DMS79 (cell line): ENCODE measurements at places on chromosomes 6 and 20.

DNA sequence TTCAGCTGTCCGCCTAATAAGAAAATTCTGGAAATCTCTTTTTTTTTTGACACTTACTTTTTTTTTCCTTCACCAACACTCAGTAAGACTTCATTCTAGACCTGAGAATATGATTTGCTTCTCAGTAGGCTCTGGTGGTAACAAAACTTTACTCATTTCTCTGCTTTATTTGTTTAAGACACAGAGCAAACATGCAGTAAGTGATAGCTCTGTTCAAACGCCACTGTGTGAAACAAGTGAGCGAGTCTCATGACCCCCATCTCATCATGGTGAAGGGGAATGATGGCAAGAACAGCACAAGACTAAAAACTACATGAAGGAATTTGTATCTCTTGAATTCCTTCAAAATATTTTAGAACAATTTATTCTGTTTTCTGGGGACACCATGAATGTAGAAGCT, 541.6 kb upstream of the POU3F2 start:
- no peak for DNase-seq

DNA sequence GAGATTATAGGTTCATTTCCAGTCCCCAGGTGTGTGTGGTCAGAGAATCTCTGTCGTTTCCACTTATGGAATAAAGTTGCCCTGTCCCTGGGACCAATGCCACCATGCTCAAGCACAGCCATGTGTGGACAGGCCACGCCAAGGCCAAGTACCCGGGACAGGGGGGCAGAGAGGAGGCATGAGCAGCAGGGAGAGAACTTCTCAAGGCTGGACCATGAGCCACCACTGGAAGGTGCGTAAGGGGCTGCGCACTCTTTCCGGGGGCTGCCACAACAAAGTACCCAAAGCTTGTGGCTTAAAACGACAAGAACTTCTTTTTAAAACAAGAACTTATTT, 209.2 kb upstream of the KCNQ5 start:
- DNase-seq = no peak

- no peak for DNase-seq
These were observed 21.2 kb upstream of the RTF2 start for GRCh38 chr20:56447227-56447626.

GRCh38 chr6:87395431-87395830, 12.3 kb upstream of the CFAP206 start:
- no peak for DNase-seq

- no peak for DNase-seq
These were observed 44.5 kb downstream of the TGM2 start for GRCh38 chr20:38120625-38120988.

GRCh38 chr20:41379551-41379950, 12.9 kb upstream of the EMILIN3 start:
- no peak for DNase-seq

GRCh38 chr6:90263633-90264032, 33.0 kb downstream of the BACH2 start:
- DNase-seq = peak; percentile 5

GRCh38 chr20:62063981-62064769, 1.5 kb downstream of the TAF4 start:
- no peak for DNase-seq

- no peak for DNase-seq
These were observed 507.9 kb downstream of the CDH26 start for GRCh38 chr20:60465993-60466686.

DNA sequence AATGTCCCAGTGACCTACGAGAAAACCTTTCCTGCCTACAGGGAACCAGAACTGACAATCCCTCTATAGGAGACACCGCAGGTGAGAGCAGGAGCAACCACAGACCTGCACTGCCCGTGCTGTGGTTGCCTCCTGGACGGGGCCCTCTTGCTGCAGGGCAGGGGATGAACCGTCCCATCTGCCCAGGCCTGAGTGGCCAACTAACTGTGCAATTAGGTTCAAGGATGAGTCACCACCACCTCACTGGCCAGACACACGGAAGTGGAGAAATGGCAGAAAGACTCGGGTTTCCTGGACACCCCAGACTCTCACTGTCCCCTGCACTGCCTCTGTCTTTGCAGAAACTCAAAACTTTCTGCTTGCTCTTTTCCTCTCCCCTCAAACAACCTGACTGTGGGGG, 13.8 kb upstream of the HLA-G start:
- no peak for DNase-seq

GRCh38 chr6:40822619-40823018, 216.4 kb downstream of the UNC5CL start:
- no peak for DNase-seq

DNA sequence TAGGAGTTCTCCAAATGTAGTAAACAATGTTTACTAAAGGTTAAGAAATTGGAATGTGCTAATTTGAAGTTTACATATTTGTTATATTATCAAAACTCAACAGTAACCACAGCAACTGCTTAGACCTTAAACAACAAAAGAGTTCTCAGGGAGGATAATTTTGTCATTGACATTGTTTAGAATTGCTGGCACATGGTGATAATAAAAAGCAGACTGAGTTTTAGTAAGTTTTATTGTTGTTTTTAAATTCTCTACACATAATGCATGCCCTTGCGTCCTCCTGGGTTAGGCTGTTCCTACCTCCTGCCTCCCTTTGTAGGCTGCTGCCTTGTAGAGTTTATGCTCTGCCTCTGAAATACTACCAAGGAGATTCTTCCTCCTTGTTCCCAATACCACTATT, 28.7 kb downstream of the LAMA4 start:
- DNase-seq = no peak

DNA sequence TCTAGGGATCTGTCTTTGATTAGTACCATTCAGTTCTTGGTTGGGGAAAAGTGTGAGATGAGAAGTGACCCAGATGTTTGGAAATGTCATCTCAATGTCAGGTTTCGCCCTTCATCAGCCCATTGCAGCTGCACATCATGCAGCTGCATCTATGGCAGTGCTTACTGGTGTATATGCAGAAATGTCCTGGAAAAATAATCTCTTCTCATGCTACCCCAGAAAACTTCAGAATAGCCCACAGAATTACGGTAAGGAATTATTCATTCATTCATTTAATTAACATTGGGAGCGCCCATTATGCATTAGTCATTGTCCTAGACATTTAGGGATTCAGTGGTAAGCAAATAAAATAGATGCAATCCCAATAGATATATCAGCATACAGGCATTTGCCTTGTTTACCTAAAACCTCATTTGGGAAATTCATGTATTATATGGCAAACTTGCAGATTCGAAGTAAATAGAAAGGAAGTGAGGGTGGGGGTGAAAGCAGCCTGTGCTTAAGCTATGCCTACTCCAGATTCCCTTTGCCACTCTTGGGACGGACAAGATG, 89.2 kb downstream of the PDE7B start:
- DNase-seq = no peak

GRCh38 chr20:3724356-3724755, 8.1 kb upstream of the HSPA12B start:
- no peak for DNase-seq

DNA sequence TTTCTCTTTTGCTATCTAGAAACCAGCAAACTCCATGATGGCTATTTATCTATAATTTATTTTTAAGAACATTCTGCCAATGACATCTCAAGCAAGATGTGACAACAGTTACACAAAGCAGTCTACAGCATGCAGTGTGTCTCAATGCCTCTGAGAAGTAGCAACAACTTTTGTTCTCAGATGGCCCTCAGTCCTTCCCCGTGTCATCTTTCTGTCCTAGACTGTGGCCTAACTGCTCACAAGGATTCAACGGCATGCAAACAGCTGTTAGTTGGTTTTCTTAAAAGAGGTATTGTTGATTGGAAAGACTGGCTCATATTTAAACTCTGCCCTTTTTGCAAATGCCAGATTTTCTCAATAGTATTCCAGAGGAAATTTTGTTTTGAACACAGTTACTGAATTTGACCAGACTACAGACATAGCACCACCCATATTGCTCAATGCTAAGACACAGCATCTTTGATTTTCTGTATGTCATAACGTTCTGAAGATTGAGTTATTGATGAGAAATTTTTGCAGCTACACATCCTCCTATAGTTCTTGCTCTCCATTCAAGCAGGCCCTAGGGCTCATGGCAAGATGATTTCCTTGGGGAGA, 26.1 kb upstream of the F13A1 start:
- no peak for DNase-seq

DNA sequence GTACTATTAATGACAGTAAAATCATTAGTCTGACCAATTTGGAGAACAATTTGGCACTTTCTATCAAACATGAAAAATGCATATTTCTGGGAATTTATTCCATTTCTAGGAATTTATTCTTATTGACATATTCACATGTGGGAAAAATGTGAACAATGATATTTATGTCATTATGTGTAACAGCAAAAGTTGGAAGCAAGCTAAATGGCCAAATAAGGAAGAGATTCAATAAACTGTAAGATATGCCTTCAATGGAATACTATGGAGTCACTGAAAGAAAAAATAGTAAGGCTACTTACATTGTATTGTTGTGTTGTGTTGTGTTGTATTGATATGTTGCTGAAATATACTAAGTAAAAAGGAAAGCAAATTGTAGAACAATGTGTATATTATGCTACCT, 100.5 kb upstream of the EDN1 start:
- DNase-seq = no peak

DNA sequence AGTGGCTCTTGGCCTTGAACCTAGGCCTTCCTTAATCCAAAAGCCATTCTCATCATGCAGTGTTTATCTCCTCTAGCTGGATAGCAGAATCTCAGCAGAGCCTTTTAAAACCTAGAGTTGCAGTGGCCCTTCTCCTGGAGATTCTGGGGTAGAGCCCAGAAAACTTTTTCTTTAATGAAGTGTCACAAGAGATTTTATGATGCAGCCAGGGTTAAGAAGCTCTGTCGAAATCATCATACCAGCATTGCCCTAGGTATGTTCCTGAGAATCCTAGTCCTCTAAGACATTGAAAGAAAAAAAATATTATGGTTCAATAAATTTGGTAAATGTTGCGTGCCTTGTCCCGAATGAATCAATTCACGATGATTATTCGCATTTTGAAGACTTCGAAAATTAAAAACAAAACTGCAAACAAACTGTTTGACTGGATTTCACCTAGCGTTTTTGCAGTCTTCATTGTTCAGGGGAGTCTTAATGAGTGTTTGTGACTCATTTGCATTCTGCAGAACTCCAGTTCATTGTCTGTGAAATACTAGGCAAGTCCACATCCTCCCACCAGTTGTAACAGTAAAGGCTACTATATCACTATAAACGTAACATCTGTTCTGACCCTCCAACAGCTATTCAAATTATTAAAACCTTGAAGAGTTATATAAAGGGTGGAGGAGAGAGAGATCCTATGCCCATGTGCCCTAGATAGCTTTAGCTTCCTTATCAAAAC, 198.6 kb downstream of the UST start:
- DNase-seq = no peak

- DNase-seq = no peak
These were observed 136.6 kb downstream of the BACH2 start for GRCh38 chr6:90160013-90160412.

- no peak for DNase-seq
These were observed 179.1 kb upstream of the HS3ST5 start for GRCh38 chr6:114521926-114522325.

DNA sequence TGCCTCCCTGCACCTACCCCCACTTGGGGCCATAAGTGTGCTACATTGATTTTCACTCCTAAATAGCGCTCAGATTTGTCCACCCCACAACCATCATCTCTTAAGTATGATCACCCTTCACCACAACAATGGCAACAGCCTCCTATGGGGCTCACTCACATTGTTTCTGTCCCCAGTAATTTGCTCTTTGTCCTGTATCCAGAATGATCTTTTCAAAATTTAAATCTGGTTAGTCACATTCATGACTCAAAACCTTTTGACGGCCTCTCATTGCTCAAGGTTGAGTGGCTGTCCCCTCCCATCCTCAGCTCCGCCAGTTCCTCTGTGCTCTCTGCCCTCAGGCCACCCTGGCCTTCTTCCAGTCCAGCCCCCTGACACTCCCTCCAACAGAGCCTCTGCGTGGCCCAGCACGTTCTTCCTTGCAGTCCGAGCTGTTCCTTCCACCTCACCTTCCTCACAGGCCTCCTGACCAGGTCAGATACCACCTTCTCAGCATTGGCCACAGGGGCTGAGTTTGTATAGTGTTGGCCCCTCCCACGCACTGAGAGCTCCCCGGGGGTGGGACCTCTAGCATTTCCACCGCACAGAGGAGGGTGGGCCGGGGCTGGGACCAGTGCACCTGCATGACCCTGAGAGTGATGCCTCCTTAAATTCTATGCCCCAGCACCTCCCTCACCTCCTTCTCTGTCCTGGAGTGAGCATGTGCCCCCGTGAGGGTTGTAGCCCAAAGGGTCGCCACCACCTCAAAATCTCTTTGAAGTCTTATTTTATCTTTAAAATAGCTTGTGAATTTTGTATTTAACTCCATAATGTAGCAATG, 2.4 kb upstream of the PPP1R3G start:
- DNase-seq = no peak

DNA sequence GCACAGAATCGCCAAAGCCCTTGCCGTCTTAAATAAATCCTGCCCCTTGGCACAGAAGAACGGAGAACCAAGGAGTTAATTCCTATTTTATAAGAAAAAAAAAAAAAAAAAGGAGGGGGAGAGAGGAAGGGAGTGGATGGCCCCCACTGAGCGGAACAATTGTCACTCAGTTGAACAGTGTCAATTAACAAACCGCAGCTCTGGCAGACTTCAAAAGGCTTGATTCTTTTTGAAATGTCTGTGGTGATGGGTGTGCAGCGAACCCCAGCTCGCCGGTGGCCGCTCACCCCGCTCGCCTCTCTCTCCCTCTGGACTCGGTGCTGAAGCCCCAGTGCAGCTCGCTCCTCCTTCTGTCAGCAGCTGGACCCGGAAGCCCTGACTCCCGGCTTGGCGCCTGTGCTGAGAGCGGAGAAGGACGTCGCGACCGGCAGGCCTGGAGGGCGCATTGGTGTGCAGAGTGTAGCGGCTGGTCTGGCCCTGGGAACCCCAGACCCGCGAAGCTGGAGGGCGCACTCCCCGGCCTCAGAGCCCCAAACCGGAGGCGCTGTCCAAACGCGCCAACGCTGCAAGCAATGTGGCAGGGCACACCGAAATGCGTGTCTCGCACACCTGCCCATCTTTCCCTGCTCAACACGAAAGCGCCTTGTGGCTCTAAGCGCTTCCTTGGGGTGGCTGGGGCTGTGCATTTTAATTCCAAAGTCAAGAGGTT, 3.4 kb downstream of the LINC00237 start:
- DNase-seq = no peak

DNA sequence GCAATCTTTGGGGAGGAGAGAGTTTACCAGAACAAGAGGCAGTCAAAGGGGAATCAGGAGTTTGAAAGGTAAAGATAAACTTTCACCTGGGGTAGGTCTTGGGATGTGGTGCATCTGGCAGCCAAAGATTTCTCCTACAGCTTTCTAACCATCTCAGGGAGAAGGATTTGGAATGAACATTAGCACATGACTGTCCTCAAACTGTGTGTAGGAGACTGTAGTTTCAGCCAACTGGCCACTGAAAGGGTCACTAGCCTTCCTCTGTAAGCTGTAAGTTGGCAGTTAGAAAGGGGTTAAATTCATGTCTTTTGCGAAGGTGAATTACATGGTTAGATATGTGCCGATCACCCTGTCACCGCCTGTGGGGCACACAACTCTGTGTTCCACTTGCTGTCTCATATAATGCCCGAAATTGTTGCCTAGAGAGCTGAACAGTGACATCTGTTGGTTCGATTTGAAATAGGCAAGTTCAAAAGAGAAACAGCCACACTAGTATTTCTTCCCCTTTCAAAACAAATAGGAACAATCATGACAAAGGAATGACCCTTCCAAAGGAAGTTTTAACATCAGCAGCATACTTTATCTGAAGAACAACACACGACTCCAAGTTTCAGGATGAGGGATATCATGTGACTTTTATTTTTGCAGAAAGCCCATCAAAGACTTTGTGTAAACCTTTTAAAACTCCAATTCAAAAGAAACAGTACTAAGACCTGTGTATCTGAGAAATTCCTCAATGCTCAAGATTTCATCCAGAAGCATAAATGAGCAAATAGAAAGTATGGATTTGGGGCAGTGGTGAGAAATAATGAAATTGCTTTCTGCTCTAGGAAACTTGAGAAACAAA, 1.1 kb upstream of the OPN5 start:
- no peak for DNase-seq
